ENCODE measurements at places on chromosomes 6 and 20.

DNA sequence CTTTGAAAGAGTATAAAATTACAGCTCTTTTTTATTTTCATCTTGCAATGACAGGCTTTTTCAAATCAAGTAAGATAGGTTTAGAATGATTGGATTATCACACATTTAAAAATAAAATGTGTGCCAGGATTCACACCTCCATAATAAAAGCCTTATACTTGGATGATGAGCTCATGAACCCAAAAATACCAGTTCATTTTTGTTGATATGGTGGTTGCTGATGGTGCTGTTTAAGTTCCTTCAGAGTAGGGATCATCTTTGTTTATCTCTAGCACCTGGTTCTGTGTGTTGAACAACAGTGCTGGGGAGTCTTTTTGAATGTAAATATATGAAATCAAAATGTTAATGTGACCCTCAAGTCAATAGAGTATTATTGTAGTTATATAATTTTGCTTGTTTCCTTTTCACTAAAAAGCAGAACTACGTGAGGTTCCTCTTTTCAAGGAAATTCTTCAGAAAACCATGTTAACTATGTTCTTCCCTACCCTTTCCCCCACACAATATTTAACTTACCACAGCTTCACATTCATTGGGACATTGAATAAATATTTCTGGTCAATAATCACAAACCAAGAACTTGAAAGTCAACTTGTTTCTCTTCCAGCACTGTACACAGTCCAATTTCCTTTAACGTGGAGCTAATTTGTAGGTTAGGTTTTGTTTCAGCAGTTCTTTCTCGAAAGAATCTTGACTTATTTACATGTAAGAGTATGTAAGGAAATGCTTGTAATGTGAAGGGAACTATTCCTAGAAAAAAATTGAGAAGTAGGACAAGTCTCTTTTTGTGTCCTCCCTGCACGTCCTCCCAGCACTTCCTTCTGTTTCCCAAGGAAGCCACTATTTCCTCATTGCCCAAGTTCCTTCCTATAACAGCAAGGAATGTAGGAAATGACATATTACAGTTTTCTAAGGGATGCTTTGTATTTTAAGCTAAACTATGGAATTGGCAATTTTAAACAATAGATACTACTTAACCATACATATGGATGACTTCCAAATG lies 945.9 kb upstream of the CITED2 start:
- no peak for DNase-seq

- DNase-seq: no peak
Measured at GRCh38 chr6:134152767-134153485, 100.5 kb upstream of the SLC2A12 start.

DNA sequence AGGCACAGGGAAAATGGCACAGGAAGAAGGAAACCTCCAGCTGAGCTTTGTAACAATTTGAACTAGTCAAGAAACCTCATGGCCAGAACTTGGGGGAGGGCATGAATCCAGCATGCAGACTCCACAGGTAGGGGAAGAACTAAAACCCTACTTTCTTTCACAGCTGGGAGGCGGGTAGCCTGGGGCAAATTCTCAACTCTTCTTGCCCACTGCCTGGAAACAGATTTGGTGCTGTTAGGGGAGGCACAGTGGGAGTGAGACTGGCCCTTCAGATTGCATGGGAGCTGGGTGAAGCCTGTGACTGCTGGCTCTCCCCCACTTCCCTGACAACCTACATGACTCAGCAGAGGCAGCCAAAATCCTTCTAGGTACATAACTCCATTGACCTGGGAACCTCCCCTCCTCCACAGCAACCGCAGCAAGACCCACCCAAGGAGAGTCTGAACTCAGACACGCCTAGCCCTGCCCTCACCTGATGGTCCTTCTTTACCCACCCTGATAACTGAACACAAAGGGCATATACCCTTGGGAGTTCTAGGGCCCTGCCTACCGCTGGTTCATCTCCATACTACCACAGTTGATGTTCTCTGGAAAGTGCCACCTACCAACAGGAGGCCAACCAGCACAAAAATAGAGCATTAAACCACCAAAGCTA lies 37.2 kb upstream of the TRIM27 start:
- no peak for DNase-seq

GRCh38 chr6:37860226-37860839 lies 40.8 kb downstream of the ZFAND3 start:
- DNase-seq: peak; percentile 29

GRCh38 chr6:110543106-110543505 lies 66.7 kb upstream of the SLC22A16 start:
- DNase-seq: peak; percentile 76

- no peak for DNase-seq
Measured at GRCh38 chr6:166540631-166541331, 45.7 kb downstream of the RAMACL start.

DNA sequence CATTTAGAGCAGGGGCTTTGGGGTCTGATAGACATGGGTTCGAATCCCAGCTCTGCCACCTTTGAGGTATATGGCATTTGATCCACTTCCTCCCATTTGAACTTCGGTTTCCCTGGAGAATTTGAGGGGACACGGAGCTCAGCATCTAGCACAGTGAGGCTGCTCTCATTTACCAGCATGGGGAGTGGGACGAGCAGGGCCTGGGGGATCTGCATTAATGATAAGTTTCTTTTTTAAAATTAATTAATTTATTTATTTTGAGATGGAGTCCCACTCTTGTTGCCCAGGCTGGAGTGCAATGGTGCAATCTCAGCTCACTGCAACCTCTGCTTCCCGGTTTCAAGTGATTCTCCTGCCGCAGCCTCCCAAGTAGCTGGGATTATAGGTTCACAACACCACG lies 52.6 kb downstream of the VSTM2L start:
- no peak for DNase-seq

DNA sequence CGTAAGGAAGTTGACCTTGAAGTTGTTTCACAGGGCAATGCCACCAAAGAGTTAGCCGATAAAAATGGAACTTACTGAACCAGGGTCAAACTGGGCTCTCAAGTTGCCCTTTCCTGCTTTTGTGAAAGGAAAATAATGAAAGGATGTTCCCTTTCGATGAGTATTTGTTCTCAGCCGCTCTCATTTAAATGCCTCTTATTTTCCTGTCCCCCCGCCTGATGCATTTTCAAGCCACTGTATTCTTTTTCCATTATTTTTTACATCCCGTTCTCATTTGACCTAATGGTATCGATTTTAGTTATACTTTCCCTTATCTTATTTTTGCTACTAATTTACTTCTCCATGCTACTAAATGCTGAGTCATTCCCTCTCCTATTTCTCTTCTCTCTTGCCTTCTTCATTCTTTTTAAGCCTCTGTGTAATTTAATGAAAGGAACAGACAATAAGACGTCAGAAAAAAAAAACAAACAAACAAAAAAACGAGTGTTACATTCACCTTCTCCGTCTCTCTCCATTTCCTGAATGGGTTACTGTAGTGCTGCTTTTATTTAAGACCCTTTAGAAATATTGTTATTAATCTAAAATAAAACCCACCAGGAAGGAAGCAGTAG lies 655 bp upstream of the NDUFAF4 start:
- DNase-seq: no peak

- no peak for DNase-seq
Measured at GRCh38 chr20:22924949-22925612, 110.0 kb upstream of the SSTR4 start.

- no peak for DNase-seq
Measured at GRCh38 chr20:20261159-20261558, 106.7 kb upstream of the INSM1 start.

DNA sequence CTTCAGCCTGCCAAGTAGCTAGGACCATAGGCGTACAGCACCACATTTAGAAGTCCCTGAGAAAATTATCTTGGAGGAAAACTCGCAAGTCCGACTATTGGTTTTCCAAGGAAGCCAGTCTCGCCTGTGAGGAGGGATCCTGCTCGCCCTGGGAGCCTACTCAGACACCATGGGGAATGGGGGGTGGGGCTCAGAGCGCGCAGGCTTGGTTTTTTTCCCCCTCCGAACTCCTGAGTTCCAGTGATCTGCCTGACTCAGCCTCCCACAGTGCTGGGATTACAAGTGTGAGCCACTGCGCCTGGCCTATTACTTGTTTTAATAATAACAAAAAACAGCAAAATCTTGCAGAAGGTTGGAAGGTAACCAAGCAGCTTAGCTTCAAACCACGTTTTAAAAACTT lies 153.7 kb downstream of the OR2B2 start:
- DNase-seq: no peak

DNA sequence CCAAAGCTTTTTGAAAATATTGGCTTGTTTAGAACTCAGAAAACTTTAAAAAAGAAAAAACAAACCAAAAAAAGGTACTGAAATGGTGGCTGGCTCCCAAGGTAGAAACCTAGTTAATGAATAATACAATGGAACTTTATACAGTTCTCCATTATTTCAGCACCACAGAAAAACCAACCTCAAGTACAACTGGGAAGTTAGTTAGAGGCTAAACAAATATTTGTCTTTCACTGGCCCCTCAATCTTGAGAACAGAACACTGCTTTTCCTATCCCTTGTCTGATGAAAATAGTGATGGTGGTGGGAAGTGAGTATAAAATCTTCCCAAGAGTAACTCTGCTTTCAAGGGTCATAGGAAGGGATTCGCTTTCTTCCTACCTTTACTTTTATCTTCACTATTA lies 126.5 kb downstream of the REV3L start:
- DNase-seq: no peak

DNA sequence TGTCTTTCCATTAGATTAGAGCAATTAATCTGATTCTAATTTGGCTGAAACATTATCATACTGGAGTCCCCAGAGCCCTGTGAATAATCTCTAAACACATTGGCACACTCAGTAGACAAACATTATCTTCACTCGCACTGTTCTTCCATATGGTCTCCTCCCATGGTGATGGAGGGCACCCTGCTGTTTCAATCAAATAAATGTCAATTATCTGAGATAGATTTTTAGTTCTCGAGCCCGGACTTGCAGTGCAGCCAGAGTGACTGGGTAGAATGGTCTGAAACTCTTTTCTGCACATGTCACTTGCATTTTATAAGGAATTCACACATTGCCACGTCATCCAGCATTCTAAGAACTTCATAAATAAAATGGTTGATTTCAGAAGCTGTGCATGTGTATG lies 90.6 kb upstream of the MAP3K7 start:
- peak; percentile 70 for DNase-seq

GRCh38 chr6:96789871-96790270 lies 47.4 kb downstream of the GPR63 start:
- DNase-seq: no peak

GRCh38 chr20:48401359-48401758 lies 426.4 kb downstream of the PREX1 start:
- DNase-seq: no peak

DNA sequence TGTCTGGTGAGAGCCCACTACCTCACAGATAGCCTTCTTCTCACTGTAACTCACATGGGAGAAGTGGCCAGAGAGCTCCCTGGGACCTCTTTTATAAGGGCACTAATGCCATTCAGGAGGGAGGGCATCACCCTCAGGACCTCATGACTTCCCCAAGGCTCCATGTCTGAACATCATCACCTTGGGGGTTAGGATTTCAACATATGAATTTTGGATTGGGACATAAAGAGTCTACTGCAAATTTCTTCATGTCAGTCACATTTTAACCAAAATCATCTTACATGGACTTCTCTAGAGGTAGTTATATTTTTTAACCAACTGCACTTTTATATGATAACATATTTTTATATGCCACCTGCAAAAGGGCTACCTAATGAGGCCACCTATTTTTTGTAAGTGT lies 324.7 kb downstream of the PLCB1 start:
- DNase-seq: no peak

- DNase-seq: no peak
Measured at GRCh38 chr6:170135461-170135820, 155.4 kb downstream of the DLL1 start.

GRCh38 chr6:341914-342831 lies 49.4 kb upstream of the IRF4 start:
- DNase-seq: no peak

GRCh38 chr20:17298171-17298570 lies 71.3 kb downstream of the PCSK2 start:
- DNase-seq: no peak

DNA sequence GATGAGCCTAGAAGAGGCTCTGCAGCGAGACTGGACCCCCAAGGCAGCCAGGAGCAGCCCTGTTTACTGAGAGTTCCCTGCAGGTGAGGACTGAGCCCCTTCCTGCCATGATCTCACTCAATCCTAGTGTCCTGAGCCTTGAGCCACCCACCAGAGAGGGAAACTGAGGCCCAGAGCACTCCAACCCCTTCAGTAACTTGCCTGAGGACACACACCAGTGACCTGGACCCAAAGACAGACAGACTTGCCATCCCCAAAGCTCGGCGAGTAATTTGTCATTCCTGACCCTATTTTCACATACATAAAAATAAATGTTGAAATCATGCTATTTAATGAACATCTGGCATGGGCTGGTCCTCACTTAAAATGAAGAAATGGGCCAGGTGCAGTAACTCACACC lies 16.7 kb downstream of the BMP7 start:
- no peak for DNase-seq

DNA sequence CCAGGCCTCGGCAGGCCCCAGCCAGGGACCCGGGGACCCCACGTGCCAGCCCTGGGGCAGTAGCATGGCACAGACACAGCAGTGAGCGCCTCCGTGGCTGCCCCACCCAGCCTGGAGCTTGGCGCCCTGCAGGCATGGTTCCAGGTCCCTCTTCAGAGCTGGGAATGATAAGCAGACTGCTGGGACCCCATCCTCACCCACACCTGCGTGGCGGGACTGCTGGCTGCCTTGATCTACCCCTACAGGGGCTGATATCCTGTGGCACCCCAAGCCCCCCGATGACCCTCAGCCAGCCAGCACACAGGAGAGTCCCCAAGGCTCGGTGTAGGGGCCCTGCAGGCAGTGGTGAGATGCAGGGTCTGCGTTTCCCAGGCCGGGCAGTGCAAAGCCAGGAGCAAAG lies 47.1 kb downstream of the YTHDF1 start:
- no peak for DNase-seq

DNA sequence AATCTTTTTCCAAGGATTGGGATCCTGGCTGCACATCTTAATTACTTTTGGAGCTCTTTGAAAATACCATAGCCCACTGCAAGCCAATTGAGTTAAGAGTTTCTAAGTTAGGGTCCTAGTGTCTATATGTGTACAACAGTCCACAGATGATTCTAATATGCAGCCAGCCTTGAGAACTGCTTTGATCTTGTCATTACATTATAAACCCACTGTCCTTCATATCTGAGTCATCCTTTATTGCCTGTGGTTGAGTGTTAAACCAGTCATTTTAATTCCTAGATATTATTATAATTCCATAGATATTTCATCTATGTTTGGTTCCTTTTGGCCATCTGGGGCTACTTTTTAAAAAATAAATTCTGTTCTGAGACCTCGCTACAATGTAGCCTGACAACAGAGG lies 24.1 kb downstream of the MCM8 start:
- no peak for DNase-seq

DNA sequence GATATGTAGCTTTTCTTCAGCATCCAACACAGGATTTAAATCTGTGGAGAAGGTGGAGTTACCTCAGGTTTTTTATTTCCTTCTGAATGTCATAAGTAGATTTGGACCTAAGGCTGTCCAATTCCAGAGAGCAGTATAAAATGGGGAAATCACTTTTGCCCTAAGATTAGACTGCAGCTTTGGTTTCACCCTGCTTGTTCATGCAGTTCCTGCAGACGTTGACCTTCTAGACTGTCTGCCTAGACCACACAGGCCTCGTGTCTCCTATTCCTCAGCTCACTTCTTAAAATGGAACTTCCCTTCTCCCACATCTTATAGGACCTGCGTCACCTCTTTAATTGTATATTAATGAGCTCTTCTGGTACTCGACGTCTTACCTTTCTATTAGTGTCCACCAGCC lies 26.0 kb upstream of the C6orf62 start:
- DNase-seq: no peak

Data from NCI-H2081 (cell line).